ENCODE measurements at places on chromosomes 13 and 19. TPM values are rescaled to one million over a fixed set of nuclear protein-coding genes. Genes with fewer than 3 reads are reported as not detected.

Gene PLPP2
- 5.5 TPM for total RNA-seq

- peak; percentile 93 for DNase-seq
These were observed 13.1 kb upstream of the NANOS2 start for GRCh38 chr19:45927565-45928261.

DNA sequence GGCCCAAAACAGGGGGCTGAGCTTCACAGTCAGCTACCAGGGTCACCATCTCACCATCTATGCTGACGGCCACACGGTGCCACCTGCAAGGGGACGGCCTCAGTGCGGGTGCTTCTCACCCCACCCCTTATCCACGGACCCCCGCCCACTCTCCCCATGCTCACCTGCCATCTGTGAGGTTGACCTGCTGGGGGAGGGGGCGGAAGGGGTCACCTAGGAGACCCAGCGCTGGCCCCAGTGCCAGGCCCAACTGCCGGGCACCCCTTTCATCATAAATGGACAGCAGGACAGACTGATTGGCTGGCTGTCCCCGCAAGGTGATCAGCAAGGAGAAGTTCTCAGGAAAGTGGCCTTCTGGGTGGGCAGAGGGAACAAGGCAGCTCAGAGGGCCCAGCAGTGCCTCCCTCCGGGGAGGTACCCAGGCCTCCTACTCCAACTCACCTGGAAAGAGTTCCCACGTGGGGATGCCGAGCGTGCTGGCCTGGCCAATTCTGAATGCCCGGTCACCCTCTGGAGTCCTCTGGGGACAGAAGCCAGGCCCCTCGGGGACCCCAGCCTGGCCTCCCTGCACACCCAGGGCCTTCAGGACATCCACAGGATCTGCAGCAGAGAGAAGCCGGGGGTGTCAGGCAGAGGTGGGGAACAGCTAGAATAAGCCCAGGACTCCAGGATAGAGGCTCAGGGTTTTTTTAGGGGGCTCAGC is 4.5 kb downstream of the COL5A3 start:
- DNase-seq, result no peak

DNA sequence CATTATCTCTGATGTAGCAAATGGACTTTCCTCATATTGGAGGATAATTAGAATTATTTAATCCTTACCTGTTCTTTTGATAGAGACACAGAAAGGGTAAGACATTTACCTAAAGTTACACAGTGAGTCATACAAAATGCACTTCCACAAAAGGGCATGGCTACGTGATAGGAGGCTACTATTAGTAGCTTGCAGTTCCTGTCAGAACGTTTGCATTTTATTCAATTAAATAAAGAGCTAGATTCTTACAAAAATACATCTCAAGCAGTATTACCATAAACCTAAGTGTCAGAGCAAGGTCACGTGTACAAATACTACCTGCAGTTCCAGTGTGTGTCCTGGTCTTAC is 120.6 kb downstream of the ESD start:
- no peak for DNase-seq

DNA sequence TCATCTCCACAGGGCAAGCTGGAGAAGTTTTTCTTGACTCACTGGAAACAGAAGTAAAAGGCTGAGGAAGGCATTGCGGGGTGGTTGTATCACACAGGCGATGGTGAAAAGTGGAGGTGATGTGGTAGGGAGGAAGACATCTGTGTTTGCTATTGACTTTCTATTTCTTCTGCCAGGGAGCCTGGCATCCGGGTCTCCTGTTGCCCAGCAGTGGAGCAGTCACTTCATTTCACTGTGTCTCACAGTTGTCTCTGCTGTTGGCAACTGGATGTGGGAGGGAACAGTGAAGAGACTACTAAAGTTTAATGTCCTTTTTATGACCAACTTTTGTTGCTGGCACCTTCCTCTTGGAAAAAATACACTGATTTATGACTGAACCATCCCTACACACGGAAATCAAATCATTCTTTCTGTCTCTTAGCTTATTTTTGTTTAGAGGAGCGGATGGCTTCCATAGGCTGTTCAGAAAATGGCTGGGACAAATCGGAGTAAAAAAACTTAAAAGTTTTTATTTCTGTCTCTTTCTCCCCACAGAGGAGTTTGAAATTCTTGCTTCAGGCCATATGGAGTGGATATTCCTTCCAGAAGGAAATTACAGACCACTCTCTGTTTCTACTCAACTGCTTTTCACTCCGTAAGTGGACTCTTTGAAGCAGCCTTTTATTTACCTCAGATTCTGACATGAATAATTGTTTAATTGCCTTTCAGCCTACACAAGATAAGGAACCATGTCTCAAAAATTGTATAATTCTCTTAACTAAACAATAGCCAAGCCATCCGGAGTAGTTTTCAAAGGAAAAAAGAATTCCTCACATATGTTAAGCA is 23.8 kb upstream of the MEDAG start:
- DNase-seq, result no peak
